ENCODE measurements at places on chromosomes 3 and 15.

- no peak for DNase-seq
Observed at GRCh38 chr3:77324105-77324504, 284.2 kb downstream of the ROBO2 start.

- DNase-seq = no peak
Observed at GRCh38 chr3:121794264-121794983, 40.4 kb downstream of the IQCB1 start.

DNA sequence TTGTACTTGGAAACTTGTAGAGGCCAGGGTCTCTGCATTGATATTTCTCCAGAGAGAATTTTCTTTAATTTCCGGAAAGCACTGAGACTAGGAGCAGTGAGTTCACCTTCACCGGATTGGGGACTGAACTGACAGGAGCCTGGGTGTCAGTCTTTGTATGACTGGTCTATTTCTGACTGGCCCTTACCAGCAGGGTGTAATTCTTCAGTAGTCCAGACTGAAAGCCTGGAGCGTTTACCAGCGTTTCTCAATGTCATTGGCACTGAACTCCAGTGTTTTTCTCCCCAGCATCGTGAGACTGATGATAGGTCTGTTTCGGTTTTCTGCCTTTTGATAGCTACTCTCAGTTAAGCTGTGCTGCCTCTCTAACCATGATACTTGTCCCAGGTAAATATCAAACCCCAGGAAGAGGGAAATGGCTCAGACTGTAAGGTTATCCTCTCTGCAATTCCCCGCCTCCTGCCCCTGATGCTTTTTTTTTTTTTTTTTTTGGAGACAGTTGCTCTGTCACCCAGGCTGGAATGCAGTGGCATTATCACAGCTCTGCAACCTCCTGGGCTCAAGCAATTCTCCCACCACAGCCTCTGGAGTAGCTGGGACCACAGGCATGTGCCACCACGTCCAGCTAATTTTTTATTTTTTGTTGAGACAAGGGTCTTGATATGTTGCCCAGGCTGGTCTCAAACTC, 103.6 kb downstream of the CACNA2D3 start:
- DNase-seq = no peak

GRCh38 chr3:11671648-11672100, 28.0 kb upstream of the VGLL4 start:
- peak; percentile 25 for DNase-seq

DNA sequence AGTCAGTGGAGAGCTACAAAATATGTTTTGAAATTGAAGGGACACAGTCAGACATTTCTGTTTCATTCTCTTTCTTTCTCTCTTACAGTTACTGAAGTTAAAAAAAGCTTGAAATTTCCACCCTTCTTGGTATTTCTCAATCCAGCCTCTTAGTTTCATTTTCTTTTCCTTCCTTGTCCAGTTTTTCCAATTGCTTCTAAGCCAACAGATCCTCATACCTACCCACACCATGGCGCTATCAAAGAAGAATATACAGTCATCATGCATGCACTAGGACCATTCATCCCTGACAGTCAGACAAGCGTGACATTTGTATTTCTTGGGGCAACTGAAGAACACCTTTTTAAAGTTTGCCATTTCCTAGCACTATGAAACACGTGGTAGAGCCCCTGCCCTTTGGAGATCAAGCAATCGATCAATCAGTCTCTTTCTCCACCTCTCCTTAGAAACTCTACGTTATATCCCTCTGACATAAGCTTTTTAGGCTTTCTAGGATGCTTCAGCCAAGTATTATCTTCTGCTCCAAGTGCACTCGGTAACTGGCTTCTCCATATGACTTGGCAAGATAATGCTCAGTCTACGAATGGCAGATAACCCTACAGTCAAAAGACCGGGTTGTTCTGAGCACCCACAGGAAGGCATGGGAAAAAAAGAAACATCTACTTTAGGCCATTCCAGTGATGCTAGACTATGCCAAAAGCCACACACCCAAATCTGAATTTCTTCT, 65.4 kb downstream of the FBN1 start:
- DNase-seq = peak; percentile 30

DNA sequence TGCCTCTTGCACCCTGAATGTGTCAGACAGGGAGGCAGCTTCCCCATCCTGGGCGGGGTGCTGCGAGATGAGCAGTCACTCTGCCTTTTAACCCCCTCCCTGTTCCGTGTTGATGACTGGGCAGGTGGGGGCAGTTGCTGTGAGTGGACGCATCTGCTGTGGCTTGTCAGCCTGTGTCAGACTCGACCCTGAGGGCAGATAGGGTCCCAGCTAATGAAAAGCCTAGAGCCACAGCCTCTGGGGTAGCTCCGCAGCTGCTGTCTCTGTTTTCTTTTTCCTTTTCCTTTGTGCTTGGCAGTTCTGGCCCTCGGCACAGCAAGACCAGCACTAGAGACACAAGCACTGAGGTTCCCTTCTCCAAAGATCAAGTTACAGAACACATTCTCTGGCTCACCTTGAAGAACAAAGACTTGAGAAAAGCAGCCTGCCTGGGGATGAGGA, 43.0 kb upstream of the GLCE start:
- DNase-seq = peak; percentile 7

DNA sequence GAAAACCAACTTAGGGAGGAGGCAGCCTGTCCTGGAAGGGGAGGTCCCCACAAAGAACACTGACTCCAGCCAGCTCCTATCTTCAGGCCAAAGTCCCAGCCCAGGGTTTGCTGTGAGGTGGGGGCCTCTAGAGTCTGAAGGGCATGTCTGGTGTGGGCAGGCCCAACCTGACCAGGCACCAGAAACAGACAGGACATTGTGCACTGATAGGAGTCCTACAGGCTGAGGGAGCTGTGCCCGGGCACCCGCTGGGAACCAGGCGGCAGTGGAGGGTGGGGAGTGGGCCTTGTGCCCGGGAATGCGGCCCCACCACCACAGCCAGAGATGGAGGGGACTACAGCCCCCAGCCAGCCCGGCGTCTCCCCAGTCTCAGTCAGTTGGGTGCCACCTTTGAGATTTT, 161.4 kb downstream of the WNT7A start:
- DNase-seq = no peak

DNA sequence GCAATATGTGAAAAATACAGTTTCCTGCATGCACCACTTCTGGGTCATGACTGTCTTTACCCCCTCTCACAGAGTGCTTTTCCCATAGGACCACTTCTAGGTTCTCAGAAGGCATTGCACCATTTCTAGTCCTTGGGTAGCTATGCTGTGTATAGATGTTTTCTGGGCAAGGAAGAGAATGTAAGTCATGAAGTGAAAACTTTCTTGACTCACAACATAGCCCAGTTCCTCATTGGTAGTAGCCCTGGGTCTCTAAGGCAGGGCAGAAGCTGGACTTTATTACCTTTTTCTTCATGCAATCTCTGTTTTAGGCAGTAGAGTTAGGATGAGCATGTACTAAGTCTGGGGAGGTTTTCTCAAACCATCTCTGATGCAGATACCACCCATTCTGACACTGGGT, 203.1 kb downstream of the EPHB1 start:
- DNase-seq = no peak

GRCh38 chr3:42247576-42248027, 18.4 kb downstream of the CCK start:
- DNase-seq = peak; percentile 45

DNA sequence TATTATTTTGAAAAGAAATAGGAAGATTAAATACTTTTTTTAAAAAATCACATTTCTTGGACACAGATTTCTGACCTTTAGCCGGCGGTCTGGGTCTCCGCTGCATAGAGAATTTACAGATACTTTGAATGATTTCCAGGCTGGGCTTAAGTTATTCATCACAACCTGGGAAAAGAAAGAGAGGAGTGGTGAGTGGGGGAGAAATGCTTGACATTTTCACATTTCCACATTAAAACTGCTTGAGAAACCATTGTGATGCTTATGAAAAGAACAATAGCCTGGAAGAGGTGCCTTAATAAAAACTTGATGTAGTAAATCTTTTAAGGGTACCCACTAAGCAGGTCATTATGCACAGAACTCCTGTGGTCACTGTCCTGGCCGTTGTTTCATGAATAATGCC, 166.8 kb upstream of the MRPL3 start:
- DNase-seq = no peak
